ENCODE measurements at places on chromosomes 5 and 9.

GRCh38 chr5:107474361-107474715 is 196.4 kb downstream of the EFNA5 start:
- DNase-seq = no peak

GRCh38 chr5:33229216-33229615 is 211.5 kb upstream of the TARS1 start:
- no peak for DNase-seq

DNA sequence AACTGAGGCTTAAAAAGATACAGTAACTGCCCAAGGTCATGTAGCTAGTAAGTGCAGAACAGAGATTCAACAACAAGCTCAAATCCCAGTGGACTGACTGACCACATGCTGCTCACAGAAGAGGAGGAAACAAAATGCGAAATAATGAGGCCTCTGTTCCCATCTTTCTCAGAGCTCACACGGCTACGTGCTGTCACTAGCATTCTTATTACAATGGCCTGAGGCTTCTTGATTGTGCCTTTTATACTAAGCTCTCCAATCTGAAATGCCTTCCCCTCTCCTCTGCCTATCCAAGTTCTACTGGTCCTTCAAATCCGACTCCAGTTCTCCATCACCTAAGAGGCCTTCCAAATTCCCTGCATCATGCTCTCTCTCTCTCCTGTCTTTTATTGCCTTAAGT is 26.0 kb downstream of the SGTB start:
- no peak for DNase-seq

- DNase-seq = no peak
These were observed 613.6 kb downstream of the ZNF608 start for GRCh38 chr5:124132843-124133242.

DNA sequence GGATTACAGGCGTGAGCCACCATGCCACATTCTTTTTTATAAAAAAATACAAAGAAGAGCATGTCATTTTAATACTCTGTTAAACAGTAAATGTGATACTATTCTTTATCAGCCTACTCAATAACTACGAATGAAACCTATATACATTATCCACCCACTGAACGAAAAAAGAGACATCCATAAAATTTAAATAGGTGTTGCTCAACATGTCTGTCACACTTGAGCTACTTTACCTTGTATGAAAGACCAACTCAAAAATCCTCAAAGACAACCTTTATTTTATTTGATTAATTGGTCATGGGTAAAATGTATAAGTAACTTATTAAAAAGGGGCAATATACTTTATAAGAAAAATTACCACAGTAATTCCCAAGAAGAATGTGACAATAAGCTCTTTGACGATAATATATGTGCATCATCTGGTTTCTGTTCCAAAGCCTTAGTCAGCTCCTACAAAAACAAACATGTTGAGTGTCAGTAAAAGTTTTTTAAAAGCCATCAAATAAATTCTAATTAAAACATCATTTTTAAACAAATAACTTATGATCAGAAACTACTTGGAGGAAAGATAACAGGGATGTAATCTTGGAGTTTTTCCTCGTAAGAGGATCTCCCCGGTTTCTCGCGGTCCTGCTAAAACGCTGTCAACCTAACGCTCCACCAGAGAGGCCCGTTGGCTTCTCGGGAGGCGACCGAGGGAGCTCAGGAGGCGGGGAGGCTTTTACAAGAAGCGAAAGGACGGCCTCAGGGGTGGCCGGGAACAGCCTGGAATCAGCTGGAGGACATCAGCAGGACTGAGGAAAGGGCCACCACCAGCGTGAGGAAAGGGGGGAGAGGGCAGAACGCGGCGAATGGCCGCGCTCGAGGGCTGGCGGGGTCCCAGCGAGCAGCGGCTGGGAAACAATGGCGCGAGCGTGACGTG is 13.5 kb upstream of the ANKRD18B start:
- DNase-seq = peak; percentile 44

DNA sequence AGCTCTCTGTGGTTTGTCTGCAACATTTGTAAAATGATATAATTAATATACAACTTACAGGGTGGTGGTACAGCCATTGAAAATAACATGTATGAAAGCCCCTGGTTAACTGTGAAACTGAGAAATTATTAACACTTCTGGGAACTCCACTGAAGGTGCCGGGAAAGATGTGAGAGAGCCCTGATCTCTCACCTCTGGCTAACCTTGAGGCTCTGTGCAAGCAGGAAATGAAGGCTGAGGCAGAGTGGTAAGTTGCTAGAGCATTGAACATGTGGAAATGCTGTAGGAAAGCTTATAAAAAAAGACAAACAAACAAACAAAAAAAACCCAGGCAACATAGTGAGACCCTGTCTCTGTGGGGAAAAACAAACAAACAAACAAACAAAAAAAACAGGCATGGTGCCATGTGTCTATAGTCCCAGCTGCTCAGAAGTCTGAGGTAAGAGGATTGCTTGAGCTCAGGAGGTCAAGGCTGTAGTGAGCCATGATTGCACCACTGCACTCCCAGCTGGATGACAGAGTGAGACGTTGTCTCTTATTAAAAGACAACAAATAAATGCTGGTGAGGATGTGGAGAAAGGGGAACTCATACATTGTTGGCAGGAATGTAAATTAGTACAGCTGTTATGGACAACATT is 7.5 kb downstream of the CATSPER3 start:
- no peak for DNase-seq

DNA sequence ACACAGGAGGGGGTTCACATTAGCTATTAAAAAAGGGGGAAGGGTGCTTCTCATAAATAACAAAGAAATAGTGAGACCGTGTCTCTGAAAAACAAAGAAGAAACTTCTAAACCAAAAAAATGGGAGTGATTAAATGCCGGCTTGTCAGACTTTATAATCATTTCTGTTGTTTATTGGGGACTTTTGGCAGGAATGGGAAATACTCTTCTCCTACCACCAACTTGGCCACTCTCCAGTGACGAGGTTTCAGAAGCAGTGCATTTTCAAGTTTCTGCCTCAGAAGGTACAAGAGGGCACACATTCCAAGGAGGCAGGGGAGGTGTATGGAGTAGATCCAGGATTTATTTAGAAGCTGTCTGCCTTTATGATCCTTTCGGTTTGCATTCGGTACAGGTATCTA is 46.2 kb downstream of the LIX1 start:
- DNase-seq = no peak

DNA sequence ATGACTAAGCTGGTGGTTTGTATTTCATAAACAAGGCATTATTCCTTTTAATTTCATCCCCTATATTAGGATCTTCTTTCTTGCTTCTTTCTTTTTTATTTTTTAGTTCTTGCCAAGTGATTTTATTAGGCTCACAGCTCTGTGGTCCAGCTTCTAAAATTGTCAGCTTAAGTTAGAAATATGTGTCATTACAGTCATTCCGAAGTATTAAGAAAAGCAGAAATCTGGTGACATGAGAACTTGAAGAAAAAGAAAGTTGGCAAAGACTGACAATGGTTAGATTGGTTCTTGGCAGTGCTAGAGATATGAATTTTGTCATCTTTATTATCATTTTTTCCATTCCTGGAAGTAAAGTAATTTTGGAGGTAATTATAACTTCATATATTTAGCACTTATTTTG is 166.5 kb upstream of the PRR16 start:
- no peak for DNase-seq

- DNase-seq = no peak
These were observed 406.0 kb upstream of the KLF4 start for GRCh38 chr9:107895501-107896001.

DNA sequence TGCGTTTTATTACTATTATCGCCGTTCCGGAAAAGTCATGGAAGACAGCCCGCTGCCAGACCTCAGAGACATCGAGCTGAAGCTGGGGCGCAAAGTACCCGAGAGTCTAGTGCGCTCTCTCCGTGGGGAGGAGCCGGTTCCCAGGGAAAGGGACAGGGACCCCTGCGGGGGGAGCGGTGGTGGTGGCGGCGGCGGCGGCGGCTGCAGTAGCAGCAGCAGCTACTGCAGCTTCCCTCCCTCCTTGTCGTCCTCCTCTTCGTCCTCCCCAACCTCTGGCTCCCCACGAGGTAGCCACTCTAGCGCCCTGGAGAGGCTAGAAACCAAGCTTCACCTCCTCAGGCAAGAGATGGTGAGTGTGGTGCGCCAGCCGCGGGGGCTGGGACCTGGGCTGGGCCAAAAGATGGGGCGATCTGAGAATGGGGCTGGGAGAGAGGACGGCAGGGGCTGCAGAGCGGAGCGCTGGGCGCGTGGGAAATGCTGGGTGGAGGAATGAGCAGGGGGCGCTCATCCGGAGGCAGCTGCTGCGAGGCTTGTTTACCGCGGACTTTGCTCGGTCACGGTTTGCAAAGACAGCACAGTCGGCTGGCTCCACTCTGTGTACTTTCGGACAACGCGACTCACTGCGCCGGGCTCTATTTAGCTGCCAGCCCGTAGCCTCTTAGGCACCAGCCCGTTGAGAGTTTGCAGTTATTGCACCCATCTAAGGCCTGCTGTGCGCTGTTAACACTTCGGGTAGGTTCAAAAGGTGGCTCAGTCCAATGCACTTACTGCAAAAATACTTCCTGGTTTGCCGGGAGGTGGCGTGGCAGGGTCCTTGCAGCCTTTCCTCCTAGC is 1.1 kb downstream of the LURAP1L start:
- DNase-seq = no peak

DNA sequence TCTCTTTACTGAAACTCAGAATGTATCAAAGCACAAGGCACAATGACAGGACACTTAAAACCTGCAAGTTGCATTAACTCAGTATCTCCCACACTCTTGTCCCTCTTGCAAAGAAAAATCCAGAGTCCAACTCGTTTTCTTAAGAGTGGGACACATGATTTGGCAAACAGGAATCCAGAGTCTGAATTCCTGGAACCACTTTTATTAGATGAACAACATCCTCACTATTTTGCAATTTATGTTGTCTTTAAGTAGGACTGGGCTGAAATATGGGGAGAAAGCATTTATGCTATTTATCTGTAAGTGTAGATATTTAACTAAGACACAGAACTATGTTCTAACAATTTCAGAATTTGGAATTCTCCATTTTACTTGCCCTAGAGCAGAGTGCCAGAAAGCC is 69.1 kb downstream of the ABCA1 start:
- no peak for DNase-seq

GRCh38 chr5:130092991-130093390 is 188.7 kb downstream of the CHSY3 start:
- no peak for DNase-seq

DNA sequence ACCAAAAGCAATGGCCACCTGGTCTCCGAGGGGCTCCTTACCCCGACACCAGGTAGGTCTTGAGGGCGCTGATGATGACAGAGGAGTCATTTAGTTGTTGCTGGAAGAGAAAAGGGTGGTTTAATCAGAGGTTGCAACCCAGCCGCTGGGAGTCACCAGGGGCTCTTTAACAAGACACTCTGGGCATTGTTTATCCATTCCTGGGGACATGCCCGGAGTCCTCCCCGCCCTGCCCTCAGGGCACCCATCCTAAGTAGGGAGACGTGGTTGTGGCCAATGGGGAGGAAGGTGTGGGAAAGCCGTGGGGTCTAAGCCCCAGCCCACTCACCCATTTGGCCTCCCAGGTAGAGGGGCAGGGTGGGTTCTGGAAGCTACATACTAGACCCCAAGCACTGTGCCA is 3.1 kb downstream of the PTGES2 start:
- DNase-seq = no peak

- DNase-seq = no peak
These were observed 75.9 kb upstream of the GOLM1 start for GRCh38 chr9:86175223-86175622.

DNA sequence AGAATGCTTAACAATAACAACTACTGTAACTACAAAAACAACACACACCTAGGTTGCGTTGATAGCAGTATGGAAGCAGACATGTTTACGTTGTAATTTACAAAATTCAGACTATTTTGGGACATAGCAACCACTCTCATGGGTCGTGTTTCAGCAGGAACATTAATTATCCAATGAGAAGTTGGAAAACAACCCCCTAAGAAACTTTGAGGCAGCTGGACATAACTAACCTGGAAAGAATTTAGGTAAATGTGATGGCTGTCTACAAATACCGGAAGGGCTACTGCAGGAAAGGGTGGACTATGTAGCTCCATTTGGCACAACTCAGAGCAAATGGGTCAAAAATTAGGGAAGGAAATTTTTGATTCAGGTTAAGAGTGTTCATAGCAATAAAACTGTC is 409.3 kb downstream of the ADGRV1 start:
- DNase-seq = no peak

DNA sequence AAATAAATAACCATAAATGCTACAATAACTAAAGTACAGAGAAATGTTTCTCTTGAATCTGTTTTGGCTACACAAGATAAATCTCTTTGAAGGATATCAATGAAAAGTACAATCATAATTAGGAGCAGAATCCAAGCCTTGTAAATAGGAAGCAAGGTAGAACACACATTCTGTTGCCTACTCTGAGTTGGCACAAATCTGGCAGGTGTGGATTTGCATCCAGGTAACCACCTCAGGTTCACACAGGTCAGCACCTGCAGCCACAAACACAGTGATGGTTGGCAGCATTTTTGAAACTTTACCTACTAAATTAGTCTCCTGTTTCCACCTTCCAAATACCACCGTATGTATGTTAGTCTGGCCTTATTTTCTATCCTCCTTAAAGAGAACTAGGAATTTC is 105.3 kb upstream of the PIK3R1 start:
- DNase-seq = no peak

GRCh38 chr5:39759701-39760100 is 334.9 kb upstream of the DAB2 start:
- no peak for DNase-seq

- no peak for DNase-seq
These were observed 598.3 kb upstream of the FAM174A start for GRCh38 chr5:99936911-99937310.

- no peak for DNase-seq
These were observed 5.0 kb upstream of the COL23A1 start for GRCh38 chr5:178595150-178595549.

GRCh38 chr5:180784497-180785097 is 18.0 kb downstream of the MGAT1 start:
- peak; percentile 76 for DNase-seq

DNA sequence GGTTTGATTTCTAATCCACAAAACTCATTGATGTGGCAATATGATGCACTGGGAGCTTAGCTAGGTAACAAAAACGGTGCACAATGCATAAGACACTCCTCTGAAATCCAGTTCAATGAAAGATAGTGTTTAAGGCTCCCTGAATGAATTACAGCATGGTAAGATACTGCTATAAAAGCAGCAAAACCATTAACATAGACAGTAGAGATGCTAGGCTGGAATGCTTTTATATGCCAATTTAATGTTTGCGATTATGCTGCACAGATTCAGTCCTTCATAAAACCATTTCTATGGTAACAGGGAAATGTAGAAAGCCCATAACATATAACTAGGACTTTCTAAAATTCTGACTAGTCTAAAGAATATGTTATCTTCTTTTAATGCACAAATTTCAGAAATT is 180.8 kb upstream of the NUDT12 start:
- DNase-seq = no peak

DNA sequence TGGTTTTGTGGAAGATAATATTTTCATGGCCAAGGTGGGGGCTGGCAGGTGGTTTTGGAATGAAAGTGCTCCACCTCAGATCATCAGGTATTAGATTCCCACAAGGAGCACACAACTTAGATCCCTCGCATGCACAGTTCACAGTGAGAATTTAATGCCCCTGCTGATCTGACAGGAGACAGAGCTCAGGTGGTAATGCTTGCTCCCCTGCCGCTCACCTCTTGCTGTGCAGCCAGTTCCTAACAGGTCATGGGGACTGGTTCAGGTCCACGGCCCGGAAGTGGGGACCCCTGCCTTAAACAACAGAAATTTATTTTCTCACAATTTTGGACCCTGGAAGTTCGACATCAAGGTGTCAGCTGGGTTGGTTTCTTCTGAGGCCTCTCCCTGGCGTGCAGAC is 668.7 kb upstream of the ZNF608 start:
- no peak for DNase-seq
